Tibial nerve (tissue), 4 donors: ENCODE measurements at places on chromosomes 4 and X. TPM values are rescaled to one million over a fixed set of nuclear protein-coding genes. Genes with fewer than 3 reads are reported as not detected.

Gene CT45A10
- total RNA-seq: not detected

GRCh38 chrX:129930941-129931410 lies 25.0 kb downstream of the UTP14A start:
- DNase-seq: no peak

DNA sequence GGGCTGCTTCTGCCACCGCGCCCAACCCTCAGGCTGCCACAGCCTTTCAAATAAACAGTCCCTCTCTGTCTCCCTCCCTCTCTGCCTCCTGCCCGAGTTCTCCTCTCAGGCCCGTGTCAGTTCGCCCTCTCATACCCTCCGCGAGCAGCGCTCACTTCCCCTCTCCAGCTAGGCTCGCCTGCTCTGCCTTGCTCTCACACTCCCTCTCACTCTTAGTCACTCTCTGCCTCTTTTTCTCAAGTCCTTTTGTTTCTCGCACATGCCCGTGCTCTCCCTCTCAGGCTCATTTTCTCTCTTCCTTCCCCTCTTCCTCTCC lies 3.2 kb downstream of the EFNB1 start:
- no peak for DNase-seq

GRCh38 chrX:140504371-140505324 lies at the start of gene SOX3:
Gene SOX3, minus strand, starts transcription at chrX:140505069. Its CDS starts 9 bp downstream, at chrX:140505060.
- no peak for DNase-seq

DNA sequence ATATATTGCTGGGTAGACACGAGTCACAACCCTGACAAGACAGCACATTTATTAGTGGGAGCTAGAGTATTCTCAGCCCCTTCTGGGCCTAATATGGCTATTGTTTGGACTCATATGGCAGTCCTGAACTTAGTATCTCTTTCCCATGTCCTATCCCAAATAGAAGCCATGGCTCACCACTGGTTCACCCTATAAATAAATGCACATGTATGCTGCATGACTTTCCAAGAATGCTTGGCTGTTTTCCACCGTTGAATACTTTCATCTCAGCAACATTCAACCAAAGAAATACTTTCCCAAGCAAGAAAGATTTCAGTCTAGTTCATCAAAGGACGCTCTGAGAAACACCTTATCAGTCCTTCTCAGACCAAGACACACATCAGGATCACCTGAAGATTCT lies 36.7 kb downstream of the SMPX start:
- DNase-seq: no peak
